Type B pancreatic cell (in vitro differentiated cells): ENCODE measurements at places on chromosomes 1 and 21. TPM values are rescaled to one million over a fixed set of nuclear protein-coding genes. Genes with fewer than 3 reads are reported as not detected.

GRCh38 chr1:59672851-59673572 is 141.7 kb upstream of the HOOK1 start:
- DNase-seq, result no peak

DNA sequence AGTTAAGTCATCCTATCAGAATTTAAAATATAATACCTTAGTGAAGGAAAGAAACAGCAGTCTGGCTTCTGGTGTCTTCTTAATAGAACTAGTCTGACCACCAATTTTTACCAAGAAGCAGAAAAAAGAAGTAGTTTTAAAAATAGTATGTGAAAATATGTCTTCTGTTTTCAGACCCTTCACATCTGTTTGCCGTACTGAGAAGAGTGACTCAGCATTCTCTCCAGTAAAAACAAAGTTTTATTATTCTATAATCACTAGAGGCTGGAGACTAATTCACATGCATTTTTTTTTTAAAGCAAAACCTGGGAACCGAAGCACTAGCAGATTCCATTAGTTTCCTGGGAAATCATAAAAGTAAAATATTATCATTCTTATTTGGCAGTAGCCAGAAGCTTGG is 163.8 kb downstream of the COL24A1 start:
- no peak for DNase-seq

GRCh38 chr1:212699104-212699624 is 476 bp downstream of the BATF3 start:
- DNase-seq, result peak; percentile 70

DNA sequence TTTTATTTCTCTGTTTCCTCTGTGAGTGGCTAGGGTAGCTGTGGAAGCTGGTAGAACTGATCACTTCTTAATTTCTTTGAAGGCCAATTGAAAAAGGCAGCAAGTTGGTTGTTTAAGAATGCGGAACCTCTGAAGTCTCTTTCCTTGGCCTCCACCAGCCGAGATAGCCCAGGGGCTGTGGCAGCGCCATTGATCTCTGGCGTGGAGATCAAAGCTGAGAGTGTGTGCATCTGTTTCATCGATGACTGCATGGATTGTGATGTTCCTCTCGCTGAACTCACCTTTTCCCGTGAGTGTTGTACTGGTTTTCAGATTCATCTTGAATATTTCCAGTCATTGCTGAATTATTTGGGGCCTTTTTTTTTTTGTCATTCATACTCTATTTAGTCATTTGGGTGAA is 97.7 kb downstream of the VPS13D start:
- no peak for DNase-seq

GRCh38 chr1:109192433-109192832 is 21.3 kb upstream of the SARS1 start:
- DNase-seq, result no peak

Gene PTGS2
- total RNA-seq, result 2.2 and 2.9 TPM in 2 replicates

DNA sequence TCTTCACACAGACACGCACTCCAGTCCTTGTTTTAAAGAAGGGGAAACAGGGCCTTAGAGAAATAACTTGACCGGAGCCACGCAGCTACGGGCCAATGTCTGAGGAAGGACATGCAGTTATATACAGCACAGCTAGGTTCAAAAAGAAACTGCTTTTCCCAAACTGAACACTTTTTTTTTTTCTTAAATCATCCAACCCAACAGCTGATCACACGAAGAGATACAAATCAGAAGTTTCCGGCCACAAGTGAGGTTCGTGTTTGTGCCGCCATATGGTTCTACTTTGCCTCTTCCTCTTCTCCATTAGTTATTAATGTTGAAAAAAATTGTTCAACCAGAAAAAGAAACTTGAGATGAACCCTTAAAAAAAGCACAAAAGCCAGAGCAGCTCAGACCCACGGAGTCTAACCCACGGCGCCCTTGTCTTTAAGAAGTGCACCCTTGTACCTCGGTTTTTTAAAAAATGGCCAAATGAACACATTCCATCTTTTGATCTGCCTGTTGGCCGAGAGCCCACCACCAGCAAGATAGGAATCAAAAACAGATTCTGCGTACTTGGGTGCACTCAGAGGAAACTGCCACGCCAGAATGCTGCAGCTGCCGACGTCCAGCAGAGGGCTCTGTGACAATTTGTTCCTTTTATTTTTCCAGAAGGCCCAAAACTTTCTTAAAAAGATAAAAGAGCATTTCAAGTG is 78.9 kb downstream of the SLC66A1 start:
- DNase-seq, result no peak

Gene SPRR1A
- total RNA-seq, result 22.2 and 36.3 TPM in 2 replicates

DNA sequence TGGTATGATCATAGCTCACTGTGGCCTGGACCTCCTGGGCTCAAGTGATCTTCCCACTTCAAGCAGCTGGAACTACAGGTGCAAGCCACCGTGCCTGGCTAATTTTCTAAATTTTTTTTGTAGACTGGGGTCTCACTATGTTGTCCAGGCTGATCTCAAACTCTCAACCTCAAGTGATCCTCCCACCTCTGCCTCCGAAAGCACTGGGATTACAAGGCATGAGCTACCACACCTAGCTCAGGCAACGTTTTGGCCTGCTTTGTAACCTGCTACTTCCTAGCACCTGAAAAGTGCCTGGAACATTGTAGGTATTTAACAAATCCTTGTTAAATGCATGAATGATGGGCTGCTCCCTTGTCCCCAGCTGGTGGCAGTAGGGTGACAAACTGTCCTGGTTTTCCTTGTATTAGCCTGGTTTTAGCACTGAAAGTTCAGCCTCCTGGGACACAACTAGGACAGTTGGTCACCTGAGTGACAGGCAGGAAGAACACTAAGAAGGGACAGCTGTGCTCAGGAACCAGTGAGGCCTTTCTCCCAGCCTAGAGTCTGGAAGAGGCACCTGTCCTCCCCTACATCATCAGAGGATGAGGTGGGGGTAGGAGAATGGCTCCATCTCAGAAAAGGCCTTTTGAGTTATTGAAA is 88.5 kb upstream of the CD34 start:
- DNase-seq, result peak; percentile 31

Gene FOXO6
- 9.9 and 21.1 TPM in 2 replicates for total RNA-seq

GRCh38 chr1:170494369-170494768 is 37.6 kb upstream of the GORAB start:
- no peak for DNase-seq

Gene CHODL
- total RNA-seq, result 4.8 and 5.7 TPM in 2 replicates

DNA sequence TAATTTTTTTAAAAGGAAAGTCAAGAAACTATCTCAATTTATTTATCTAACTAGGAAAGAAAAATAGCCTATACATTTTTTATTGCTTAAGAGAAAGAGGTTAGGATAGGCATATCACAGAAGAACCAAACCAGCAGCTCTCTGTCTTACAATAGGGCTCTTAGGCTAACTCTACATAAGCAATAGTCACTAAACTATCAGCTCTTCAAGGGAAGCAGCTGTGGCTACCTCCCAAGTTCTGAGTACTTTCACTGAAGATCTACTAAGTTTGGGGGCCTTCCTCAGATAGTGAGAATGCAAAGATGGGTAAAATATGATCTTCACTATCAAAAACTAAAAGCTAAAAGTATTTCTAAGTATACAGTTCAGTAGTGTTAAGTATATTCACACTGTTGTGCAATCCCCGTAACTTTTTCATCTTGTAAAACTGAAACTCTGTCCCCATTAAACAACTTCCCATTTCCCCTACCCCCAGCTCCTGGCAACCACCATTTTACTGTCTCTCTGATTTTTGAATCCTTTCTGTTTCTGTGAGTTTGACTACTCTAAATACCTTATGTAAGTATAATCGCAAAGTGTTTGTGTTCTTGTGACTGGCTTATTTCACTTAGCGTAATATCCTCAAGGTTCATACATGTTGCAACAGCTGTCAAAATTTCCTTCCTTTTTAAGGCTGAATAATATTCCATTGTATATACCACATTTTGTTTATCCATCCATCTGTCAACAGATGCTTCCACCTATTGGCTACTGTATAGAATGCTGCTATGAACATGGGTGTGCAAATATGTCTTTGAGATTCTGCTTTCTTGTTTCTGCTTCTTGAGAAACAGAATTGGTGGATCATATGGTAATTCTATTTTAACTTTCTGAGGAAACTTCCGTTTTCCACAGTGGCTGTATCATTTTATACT is 73.3 kb downstream of the ACBD6 start:
- no peak for DNase-seq

DNA sequence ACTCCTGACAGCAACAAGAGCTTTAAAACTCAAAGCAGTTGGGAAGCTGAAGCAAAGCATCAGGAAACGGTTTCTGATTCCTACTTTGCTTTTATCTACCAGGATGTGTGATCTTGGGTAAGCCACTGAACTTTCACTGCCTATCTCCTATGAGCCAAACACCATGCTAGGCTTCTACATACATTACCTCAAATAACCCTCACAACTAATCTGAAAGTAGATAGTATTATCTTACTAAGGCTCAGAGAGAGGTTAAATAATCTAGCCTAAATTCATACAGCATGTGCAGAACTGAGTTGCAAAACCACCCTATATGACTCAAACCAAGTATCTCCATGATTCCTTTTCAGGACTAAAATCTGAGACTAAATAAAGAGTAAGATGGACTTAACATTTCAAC is 83.8 kb downstream of the EVI5 start:
- DNase-seq, result no peak

DNA sequence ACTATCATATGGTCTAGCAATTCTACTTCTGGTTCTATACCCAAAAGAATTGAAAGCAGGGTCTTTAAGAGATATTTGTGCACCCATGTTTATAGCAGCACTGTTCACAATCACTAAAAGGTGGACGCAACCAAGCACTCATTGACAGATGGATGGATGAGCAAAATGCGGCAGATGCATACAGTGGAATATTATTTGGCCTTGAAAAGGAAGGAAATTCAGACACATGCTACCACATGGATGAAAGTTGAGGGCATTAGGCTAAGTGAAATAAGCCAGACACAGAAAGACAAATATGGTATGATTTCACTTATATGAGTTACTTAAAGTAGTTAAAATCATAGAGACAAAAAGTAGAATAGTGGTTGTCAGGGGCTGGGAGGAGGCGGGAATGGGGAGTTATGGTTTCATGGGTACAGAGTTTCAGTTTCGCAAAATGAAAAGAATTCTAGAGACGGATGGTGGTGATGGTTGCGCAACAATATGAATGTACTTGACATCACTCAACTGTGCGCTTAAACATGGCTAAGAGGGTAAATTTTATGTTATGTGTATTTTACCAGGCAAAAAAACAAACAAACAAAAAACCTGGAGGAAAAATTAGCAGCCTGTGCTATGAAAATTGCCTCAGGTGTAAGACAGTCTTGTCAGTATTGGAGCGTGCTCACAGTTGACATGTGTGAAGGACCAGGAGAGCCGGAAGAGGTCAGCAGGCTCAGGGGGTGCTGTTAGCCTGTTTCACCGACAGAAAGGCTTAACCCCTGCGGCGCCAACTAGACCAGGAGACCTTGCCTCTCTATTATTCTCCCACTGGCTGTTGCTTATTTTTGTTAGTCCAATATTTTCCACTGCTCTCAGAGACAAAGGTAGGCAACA is 26.5 kb downstream of the CD247 start:
- DNase-seq, result no peak

DNA sequence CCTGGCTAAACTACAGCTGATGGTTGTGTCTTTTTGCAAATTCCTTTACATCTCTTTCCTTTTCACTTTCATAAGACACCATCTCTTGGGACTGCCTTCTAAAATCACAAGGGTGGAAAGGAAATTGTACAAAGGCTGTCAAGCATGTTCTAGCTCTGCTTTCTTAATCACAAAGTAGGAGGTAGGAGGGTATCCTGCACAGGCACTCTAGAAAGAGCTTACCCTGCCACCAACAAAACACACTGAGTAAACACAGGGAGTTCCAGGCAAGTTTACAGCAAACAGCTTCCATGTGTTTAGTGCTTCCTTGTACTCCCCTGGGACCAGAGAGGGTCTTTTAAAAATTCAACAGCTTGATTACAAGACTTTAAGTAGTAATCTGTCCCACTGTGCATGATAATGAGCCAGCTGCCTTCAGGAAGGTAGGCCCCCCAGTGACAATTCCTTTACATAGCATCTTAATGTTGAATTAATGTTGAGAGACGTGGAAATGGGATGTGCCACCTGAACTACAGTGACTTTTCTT is 2.4 kb downstream of the PLPP3 start:
- DNase-seq, result no peak

GRCh38 chr1:160407839-160408801 is 7.8 kb downstream of the VANGL2 start:
- no peak for DNase-seq

Gene ACTN2
- total RNA-seq, result 0.21 and 2.4 TPM in 2 replicates

Gene LCE1D
- total RNA-seq, result not detected in 2 replicates

Gene DSTYK
- 11.2 and 11.7 TPM in 2 replicates for total RNA-seq

Gene MSH4
- total RNA-seq, result 0.58 and 0.64 TPM in 2 replicates

DNA sequence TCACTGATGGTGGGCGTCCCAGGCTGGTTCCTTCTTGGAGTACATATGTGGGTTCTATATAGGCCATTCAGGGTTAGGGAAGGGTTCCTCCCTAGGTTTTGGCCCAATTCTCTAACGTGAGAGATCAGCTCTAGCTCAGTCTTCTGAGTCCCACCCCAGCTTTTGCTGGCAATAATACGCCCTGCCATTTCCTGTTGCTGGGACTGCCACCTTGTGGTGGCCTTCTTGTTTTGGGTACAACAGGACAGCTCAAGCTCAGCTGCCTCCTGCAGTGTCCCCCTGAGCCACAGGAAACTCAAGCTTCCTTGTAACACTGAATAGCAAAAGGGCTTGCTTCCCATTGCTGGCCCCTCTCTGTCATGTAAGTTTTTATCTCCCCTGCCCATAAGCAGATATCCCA is 77.8 kb downstream of the BACH1 start:
- DNase-seq, result no peak

Gene DNAH14
- 23.6 and 42.1 TPM in 2 replicates for total RNA-seq

GRCh38 chr1:99365141-99365540 is 100.8 kb downstream of the PLPPR4 start:
- no peak for DNase-seq

GRCh38 chr1:182484067-182484466 is 34.1 kb downstream of the RGSL1 start:
- no peak for DNase-seq

GRCh38 chr1:117061986-117062415 is 1.9 kb downstream of the TTF2 start:
- no peak for DNase-seq

GRCh38 chr1:51491166-51491981 is 27.7 kb downstream of the EPS15 start:
- DNase-seq, result no peak

Gene PROX1
- 23.9 and 32.9 TPM in 2 replicates for total RNA-seq

DNA sequence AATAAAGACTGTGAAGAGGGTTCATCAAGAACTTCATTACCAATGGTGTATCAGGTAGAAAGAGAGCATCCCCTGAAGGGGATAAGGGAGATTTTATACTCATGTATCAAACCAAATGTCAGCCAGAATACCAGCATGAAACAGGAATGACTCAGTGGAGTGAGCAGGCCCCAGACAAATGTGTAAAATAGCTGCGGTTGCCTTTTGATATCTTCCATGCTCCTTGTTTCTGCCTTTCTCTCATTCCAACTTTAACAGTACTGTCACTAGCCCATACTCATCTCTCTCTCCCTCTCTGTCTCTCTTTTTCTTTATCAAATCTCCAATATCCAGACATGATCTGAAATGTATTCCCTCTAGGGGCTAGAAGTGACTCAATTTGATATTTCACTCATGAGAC is 47.8 kb downstream of the GPR88 start:
- no peak for DNase-seq

DNA sequence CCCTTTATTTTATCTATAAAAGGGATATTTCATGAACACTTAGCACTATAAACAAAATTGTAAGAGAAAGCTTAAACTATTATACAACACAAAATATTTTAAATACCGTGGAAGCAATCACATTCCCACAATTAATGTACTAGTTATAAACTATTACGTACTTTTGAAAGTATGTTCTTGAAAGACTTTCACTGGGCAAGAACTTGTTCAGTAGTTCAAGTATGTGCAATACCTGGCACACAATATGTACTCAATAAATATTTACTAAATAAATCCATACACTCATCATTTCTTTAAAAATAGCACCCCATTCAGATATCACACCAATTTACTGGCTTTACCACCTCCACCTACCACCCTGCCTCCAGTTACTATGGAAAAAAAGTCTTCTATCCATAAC is 12.6 kb upstream of the FMO2 start:
- no peak for DNase-seq
